Femur (tissue), 1 donor: ENCODE measurements at places on chromosomes 4 and X.

GRCh38 chrX:131066237-131066636 lies 8.1 kb downstream of the ARHGAP36 start:
- DNase-seq, result no peak

- DNase-seq, result no peak
Measured at GRCh38 chr4:127417885-127418535, 214.7 kb upstream of the INTU start.

- no peak for DNase-seq
Measured at GRCh38 chrX:2894885-2895292, 34.2 kb downstream of the ARSD start.

- DNase-seq, result no peak
Measured at GRCh38 chr4:1449475-1449832, 43.2 kb upstream of the NKX1-1 start.

GRCh38 chr4:16351161-16351560 lies 124.9 kb upstream of the TAPT1 start:
- no peak for DNase-seq

GRCh38 chr4:162116095-162116779 lies 47.6 kb downstream of the FSTL5 start:
- DNase-seq, result peak; percentile 23

GRCh38 chrX:123083924-123084323 lies 100.2 kb upstream of the GRIA3 start:
- no peak for DNase-seq

GRCh38 chr4:147539959-147540358 lies 59.1 kb downstream of the EDNRA start:
- no peak for DNase-seq

GRCh38 chr4:42466273-42466844 lies 69.1 kb downstream of the SHISA3 start:
- peak; percentile 25 for DNase-seq

DNA sequence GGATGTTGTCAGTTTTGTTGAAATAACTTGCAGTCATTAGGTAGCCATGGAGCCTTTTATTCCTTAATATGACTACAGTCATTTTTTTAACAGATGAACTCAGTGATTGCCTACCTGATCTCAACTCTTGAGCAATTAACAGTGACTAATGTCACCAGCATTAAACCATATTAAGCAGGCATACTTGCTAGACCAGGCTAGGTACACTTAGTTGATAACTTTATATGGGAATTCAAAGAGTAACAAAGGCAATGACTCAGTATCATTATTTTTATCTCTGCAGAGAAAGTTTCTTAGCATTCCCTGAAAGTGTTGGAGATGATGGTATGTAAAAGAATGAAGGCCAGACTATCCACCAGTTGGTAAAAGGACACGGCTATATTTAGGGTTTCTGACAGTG lies at the start of gene C4orf54:
C4orf54 (minus strand) TSS at position 31 of the 400 bp plus-strand sequence. CDS start 3,180 bp downstream, outside the sequence.
- DNase-seq, result no peak

DNA sequence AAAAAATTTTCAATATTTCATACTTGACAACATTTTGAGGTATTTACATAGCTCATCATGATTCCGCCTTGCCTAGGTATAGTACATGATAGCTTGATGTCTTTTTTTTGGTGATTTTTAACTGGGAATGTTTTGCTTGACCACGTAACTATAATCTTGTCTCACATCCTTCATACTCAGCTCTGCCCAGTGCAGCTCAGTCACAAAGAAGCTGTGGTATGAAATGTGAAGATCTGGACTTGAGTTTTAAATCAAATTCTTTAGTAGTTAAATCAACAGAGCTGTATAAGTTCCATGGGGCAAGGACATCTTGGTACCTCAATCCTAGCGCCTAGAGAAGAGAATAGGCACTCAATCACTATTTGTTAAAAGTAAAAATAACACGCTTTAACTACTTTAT lies 276.3 kb upstream of the DKK2 start:
- DNase-seq, result no peak

DNA sequence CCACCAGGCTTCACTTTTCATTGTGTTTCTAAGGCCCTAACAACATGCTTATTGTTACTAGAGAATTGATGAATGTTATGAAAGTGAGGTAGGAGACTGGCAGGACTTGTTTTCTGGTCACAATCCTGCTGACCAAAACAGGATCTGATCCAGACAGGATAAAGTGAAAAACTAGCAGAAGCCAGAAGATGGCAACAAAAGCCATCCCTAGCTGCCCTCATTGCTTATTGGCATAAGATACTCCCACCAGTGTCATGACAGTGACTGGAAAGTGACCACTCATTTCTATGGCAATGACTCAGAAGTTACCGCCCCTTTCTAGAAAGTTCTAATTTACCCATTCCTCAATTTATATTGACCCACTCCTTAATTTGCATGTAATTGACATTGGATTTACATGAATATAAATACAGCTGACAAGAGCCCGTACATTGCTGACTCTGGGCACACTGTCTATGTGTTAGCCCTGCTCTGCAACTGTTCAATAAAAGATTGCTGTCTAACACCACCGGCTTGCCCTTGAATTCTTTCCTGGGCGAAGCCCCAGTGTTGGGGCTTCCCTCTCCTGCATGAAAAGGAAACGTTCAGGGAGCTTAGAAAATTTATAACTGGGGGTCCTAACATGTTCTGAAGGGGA lies 30.0 kb upstream of the FGG start:
- DNase-seq, result no peak

GRCh38 chr4:41594432-41594831 lies 56.5 kb downstream of the LIMCH1 start:
- DNase-seq, result peak; percentile 74

DNA sequence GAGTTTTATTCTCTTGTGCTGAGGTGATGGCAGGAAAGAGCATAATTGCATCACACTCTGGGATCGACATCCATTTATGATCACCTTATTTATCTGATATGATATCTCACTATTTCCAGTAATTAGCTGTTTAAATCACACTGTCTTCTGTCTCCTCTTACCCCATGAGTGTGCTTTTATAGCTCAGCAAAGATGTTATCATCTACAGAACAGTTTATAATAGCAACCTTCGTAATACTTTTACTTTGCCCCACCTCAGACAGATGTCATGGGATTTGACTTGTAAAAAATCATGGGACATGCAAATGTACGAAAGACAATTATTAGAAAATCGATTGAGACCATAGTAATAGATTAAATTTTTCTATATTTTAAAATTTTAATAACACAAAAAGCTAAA lies 1122.3 kb upstream of the PCDH10 start:
- no peak for DNase-seq

GRCh38 chrX:152817078-152817764 lies 13.3 kb downstream of the CETN2 start:
- peak; percentile 43 for DNase-seq

DNA sequence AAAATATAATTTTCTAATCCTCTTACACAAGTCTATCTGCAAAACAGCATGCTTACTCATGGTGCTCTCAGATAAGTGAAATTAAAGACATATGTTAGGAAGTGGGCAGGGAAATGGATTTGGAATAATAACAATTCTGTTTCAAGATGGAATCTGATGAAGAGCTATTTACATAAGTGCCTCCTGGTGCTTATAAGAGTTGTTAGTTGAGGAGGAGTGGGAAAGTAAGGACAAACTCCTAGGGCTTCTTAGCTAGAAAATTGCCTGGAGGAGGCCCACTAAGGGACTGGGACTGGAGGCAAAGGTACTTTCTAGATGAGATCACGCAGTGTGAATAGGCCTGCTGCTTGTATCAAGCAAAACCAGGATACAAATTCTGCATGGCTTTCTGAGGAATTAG lies 939.8 kb downstream of the GLUD2 start:
- DNase-seq, result no peak

- DNase-seq, result no peak
Measured at GRCh38 chr4:53644607-53645006, 53.3 kb upstream of the LNX1 start.

- DNase-seq, result no peak
Measured at GRCh38 chrX:23937100-23937499, 29.3 kb downstream of the CXorf58 start.

GRCh38 chr4:38495446-38495845 lies 168.6 kb upstream of the KLF3 start:
- DNase-seq, result no peak

DNA sequence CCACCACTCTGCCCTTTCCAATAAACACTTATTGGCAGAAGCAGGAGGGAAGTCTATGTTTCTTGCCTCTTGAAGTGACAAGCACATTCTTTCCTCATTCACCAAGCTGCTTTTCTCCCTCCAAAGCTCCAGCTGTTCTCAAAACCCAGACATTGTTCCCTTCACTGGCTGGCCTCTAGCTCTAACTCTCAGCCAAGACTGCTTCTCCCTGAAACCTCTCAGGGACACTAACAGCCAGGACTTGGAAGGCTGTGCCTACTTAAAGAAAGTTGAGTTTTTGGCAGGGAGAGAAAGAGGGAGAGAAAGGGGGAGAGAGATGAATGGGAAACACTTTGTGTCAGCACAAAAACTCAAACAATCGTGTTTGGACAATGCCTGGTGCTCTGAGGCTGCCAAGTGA lies 99.5 kb downstream of the COX18 start:
- DNase-seq, result peak; percentile 73

- DNase-seq, result no peak
Measured at GRCh38 chrX:31449965-31450364, 378.1 kb upstream of the FTHL17 start.

- no peak for DNase-seq
Measured at GRCh38 chr4:96471956-96472867, 632.3 kb downstream of the PDHA2 start.

DNA sequence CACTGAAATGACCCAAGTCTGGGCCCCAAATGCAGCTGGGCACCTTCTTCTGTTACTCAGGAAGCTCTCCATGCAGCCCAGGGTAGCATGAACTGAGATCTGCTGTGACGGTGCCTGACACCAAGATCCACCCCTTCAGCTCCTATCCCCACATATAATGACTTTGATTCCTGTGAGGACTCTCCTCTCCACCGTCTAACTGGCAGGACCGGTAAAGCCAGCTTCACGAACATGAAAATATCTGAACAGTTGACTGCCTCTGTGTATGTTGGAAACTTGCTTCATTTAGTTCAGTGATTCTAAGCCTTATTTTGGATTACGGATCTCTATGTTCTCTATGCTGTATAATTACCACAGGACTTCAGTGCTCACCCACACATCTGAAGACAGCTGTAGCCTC lies 115.5 kb upstream of the TMEM150C start:
- no peak for DNase-seq

DNA sequence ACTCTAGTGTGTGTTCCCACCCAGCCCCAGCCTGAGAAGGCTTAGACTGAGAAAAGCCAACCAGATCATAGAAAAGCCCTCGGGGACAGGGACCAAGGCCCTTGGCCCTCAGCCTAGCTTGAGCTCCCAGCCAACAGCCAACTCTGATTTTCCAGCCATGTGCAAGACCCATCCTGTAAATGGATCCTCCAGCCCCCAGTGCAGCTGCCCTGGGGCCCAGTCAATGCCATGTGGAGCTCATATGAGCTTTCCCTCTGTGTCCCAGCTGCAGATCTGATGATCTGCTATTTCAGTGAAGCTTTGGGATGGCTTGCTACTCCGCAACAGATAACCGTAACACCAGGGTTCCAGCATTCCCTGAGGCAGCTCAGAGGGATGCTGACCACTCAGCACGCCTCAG lies 40.5 kb upstream of the CDKN2AIP start:
- peak; percentile 46 for DNase-seq

DNA sequence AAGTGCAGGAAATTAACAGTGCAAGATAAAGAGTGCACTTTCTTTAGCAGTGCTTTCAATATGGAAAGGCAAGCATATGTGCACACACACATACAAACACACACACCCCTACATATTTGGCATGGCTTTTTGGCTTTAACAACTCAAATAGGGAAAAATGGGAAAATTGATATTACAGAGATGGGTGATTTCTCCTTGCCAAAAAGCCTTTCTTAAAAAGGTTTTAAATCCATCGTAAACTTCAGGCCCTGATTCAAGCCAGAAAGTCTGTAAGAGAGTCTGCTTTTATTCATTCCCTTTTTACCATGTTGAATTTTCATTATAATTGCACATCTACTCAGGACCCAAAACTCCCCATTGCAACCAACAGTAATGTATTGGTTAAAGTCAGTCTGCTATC lies 612.0 kb upstream of the ACTRT1 start:
- no peak for DNase-seq

DNA sequence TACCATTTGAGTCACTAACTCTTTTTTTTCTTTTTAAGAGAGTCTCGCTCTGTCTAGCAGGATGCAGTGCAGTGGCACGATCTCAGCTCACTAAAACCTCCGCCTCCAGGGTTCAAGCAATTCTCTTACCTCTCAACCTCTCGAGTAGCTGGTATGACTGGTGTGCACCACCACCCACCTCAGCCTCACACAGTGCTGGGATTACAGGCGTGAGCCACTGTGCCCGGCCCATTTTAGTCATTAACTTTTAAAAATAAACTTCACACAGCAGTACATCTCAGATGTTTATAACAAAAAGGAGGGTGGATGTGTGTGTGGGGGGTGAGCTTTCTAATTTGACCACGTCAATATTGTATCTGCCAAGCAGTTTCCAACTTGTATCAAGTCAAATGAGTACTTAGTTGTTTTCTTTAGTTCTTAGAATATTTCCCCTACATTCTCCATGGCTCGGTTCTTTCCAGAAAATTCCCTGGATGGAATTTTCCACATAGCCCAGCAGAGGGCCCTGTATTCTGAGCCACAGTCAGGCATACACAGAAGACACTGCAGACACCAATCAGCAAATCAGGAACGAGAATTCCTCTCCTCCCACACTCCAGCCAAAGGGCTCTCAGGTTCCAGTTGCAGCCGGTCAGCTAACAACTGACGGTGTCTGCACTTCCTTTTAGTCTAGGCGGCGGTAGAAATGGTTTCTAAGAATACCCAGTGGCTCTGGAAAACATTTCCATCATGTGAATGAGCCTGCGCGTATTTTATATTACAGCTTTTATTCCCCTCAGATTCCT lies 20.1 kb upstream of the ARAF start:
- DNase-seq, result peak; percentile 93

DNA sequence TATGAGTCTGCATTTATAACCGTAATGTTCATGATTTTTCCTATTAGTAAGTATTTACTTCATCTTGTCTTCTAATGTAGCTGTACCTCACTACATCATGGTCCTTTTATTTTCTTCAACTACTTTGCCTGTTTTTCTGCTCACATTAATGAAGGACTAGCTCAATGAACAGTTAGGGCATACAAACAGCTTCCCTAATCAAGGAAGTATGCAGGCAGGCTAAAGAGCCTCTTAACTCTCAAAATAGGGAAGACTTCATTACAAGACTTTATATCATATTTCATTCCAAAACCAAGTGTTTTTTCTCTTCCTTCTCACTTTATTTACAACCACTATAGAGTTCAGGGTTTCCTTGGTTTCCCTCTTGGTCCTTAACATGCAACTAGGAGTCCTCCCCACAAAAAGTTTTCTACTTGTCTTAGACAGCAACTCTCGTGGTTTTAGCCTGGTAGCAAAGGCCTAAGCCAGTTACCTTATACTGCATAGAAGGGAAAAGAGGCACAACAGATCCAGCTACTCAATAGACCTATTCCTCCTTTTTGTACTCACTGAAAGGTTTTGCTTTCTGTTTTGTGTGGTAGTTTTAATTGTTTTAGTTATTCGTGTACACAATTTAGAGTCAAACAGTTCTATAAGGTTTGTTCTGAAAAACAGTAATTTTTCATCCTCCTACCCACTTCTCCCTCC lies 40.8 kb downstream of the SMIM14 start:
- no peak for DNase-seq
